ENCODE measurements at places on chromosomes 4 and X.

- no peak for DNase-seq
Measured at GRCh38 chr4:27350161-27350560, 489.5 kb downstream of the STIM2 start.

- no peak for DNase-seq
Measured at GRCh38 chr4:26819478-26820095, 41.1 kb upstream of the STIM2 start.

DNA sequence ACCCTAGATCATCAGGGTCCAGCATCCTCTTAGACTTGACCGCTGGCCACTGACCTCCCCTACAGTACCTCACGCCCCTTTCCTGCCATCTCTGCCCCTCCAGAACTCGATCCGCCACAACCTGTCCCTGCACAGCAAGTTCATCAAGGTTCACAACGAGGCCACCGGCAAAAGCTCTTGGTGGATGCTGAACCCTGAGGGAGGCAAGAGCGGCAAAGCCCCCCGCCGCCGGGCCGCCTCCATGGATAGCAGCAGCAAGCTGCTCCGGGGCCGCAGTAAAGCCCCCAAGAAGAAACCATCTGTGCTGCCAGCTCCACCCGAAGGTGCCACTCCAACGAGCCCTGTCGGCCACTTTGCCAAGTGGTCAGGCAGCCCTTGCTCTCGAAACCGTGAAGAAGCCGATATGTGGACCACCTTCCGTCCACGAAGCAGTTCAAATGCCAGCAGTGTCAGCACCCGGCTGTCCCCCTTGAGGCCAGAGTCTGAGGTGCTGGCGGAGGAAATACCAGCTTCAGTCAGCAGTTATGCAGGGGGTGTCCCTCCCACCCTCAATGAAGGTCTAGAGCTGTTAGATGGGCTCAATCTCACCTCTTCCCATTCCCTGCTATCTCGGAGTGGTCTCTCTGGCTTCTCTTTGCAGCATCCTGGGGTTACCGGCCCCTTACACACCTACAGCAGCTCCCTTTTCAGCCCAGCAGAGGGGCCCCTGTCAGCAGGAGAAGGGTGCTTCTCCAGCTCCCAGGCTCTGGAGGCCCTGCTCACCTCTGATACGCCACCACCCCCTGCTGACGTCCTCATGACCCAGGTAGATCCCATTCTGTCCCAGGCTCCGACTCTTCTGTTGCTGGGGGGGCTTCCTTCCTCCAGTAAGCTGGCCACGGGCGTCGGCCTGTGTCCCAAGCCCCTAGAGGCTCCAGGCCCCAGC is 5.2 kb downstream of the FOXO4 start:
- no peak for DNase-seq

- no peak for DNase-seq
Measured at GRCh38 chr4:76723373-76723772, 174.6 kb downstream of the SOWAHB start.

DNA sequence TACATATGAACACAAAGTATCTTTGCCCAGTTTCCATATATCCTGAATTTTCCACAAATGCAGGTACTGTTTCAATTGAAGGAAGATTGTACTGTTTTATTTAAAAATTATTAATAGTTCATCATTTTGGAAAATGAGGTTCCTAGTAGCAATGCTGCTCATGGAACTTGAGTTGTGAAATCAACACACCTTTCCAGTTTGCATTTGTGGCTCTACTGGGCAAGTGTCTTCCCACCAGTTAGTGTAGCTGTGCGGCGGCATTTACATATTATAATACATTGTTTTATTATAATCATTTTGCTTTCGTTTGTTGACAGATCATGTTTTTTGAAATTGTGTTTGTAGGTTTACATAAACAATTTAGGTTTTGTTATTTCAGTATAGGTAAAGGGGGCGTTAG is 2.0 kb upstream of the DDX3X start:
- DNase-seq: no peak

GRCh38 chrX:100649550-100650356 is 5.8 kb downstream of the SRPX2 start:
- DNase-seq: no peak

- DNase-seq: no peak
Measured at GRCh38 chrX:116239944-116240840, 69.6 kb downstream of the AGTR2 start.

GRCh38 chr4:137819964-137820383 is 287.7 kb upstream of the PCDH18 start:
- peak; percentile 10 for DNase-seq
